ENCODE measurements at places on chromosomes 7 and 10.
A peak's percentile ranks its signal among the peaks of the same experiment; 100 is the strongest.

- DNase-seq, result peak; percentile 56
Measured at GRCh38 chr10:12214763-12215218, 18.8 kb downstream of the CDC123 start.

DNA sequence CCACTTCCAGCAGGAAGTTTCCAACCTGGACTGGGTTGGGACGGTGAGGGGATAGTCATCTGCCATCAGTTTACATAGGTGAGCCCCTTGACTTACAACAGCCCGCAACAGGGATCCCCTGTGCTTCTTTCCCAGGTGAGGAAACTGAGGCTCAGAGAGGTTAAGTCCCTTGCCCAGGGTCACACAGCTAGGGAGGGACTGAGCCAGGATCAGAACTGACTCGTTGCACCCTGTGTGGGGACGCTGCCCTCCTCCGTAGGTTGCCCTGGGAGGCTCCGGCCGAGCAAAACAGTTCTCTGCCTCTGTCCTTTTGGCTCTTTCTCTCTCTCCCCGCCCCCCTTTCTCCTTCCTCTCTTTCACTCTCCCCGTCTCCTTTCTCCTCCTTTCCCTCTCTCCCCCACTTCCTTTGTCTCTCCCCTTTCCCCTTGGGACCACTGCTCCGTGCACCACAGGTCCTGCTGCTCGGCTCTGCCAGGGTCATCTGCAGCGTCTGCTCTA is 117.4 kb upstream of the PPIF start:
- no peak for DNase-seq

DNA sequence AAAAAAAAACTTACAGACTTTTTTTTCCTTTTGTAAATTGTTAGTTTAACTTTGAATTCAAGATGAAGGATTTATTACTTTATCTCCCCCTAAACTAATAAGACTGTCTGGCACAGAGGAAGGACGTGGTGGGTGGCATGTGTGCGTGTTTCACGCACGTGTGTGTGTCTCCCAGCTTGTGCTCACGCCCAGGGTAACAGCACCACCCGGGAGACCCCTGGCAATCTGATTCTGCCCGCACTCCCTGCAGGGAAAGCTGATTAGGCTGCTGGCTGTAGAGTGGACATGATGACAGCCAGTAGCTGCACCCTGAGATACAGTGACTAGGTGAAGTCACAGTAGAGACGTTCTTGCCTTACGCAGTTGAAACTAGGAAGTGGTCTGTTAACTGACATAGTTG is 25.3 kb downstream of the WIPI2 start:
- no peak for DNase-seq

DNA sequence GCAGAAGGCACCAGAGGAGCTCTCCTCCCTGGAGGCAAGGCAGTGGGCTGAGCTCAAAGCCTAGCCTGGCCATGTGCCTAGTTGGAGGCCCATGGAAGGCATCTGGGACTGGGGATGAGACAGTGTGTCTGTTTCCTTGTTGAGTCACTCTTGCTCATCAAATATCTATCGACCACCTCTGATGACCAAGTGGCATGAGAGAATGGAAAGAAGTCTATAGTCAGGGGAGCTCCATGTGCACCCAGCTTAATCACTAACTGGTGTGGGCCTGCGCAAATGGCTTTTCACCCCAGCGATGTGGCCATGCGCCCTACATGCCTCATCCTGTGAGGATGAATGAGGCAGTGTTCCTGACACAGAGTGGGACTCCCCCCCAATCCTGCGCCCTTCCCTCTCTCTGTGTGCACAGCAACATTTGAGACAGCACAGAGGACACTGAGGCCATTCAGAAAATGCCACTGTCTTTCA is 229.9 kb downstream of the RPS24 start:
- no peak for DNase-seq

- no peak for DNase-seq
Measured at GRCh38 chr10:132762267-132762666, 23.7 kb downstream of the NKX6-2 start.

GRCh38 chr10:100037758-100038315 is 28.1 kb upstream of the DNMBP start:
- no peak for DNase-seq

- peak; percentile 80 for DNase-seq
Measured at GRCh38 chr10:22714479-22715289, at the start of gene PIP4K2A. TSS of gene PIP4K2A (minus strand) at chr10:22714578. CDS start at chr10:22714326, 252 bp downstream.

GRCh38 chr7:129282865-129283264 is 58.0 kb downstream of the AHCYL2 start:
- DNase-seq, result no peak

DNA sequence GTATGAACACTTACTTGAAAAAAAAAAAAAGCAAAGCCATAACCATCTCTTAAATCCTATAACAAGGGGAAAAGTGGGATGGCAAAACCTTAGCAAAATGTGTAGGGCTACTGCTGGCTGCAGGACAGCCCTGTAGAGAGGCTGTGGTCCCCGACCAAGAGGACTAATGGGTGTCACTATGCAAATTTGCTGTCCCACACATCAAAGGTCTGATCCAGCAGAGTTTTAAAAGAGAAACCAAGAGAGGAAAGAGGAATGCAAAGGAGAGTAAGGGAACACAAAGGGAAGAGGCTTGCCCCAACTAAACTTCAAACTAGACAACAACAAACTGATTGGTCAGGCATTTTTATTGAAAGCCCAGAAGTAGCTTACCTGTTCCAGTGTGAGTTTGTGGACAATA is 3.1 kb upstream of the ZNRF2 start:
- no peak for DNase-seq

GRCh38 chr10:122047560-122047959 is 58.6 kb downstream of the TACC2 start:
- DNase-seq, result no peak

DNA sequence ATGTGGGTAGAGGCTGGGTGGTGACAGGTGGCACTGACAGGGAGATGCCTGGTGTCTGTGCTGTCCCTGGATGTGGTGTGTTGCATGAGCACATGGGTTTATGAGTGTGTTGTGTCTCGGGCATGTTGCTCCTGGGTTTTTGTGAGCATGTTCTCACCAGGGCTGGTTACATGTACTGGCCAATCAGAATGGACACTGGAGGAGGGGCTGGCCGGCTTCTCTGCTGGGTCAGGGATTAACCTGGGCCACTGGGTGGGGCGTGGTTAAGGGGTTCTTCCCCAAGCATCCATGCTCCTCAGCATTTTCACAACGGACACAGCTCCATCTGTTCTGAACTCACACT is 20.8 kb upstream of the VOPP1 start:
- DNase-seq, result no peak

DNA sequence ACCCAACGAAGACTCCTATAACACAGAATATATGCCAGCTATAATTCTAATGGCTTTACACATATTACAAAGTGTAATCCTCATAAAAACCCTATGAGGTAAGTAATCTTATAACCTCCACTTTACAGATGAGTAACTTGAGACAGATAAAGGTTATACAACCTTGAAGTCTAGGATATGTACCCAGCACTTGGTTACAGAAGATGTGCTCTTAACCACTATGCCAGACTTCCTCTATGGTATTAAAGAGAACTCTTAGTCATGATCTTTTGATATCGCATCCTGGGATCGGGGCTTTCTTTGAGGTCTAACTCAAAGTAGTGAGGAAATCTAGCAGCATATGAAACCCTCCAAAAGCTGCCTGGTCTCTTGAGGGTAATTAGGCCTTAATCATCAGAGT is 319.2 kb upstream of the LRRN3 start:
- DNase-seq, result no peak

DNA sequence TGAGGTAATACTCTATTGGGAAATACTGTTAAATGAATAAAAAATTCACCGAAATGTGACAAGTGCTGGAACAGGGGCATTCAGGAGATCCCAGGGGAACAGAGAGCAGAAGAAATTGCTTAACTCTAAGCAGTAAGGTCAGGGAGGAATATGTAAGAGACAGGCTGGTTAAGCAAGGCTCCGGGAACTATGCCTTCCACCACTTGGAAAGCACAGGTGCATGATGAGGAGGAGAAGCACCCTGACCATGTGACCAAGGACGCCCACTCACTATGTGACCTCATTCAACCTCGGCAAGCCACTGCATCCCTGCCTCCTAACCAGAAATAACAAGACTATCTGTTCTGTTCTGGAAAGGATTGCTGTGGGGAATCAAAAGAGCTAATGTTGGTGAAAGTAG is 218.4 kb downstream of the ELMO1 start:
- DNase-seq, result no peak

- no peak for DNase-seq
Measured at GRCh38 chr7:157949711-157950110, 612.9 kb downstream of the DNAJB6 start.

Data from MM.1S (cell line).